GM03348 (cell line): ENCODE measurements at places on chromosomes 7 and 10.

- no peak for DNase-seq
Measured at GRCh38 chr7:139737221-139738100, 40.3 kb downstream of the HIPK2 start.

- peak; percentile 54 for DNase-seq
Measured at GRCh38 chr7:47314728-47315607, 266.9 kb downstream of the TNS3 start.

GRCh38 chr10:31770307-31770902, 158.2 kb downstream of the ARHGAP12 start:
- no peak for DNase-seq

DNA sequence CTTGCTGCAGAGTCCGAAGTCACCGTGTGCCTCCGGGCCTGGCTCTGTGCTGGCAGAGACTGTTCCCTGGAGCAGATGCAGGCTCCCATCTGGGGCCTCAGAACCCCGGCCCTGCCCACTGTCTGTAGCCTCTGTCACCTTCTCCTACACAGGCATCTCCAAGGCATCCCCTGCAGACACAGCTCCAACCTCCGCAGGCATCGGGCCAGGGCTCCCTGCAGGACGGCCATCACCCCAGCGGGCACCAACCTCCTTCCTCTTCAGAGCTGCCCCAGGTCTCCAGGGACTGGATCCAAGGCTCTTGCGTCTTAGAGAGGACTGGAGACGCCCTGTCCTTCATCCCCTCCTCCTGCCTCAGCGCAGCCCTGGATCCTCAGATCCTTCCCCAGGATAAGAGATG, 69.9 kb upstream of the MYL10 start:
- no peak for DNase-seq

DNA sequence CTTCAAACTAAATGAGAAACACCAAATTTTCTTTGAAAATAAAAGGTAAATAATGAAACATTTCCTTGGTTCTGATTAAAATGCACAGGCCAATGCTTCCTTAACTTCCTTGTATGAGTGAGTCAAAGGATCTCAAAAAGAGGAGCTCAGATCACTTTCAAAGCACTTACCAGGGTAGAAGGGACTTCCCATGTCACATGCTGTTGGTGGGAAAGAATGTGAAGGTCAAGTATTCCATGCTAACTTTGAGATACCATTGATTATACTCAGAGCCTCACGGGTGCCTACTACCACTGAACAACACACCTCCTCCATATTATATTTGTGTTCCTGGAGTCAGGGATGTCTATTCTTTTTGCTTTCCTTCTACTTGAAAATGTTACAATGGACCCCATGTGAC, 233.5 kb upstream of the KIAA1217 start:
- no peak for DNase-seq

DNA sequence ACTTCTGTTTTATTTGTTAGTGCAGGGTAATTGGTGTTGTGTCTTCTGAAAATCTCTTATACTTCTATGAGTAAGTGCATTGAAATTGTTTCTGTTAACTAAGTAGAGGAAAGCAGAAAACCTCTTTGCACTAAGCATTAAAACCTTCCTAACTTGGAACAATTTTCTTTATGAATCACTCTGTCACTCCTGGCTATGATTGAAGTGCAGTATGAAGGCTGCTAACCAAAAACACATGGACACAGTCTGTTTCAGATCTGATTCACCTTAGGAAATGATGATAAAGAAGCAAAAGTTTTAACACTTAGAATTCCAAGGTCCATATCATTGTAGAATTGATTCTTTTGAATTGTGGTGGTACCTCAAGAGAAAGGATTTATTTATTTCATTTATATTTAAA, 41.9 kb downstream of the MET start:
- peak; percentile 48 for DNase-seq

DNA sequence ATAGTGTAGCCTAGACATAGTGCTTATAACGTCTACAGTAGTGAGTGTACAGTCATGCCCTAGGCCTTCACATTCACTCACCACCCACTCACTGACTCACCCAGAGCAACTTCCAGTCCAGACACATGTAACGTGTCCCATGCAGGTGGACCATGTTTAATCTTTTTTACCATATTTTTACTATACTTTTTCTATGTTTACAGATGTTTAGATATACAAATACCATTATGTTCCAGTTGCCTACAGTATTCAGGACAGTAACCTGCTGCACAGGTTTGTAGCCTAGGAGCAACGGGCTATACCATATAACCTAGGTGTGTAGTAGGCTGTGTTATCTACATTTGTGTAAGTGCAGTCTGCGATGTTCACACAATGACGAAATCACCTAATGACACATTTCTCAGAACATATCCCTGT, 11.0 kb downstream of the MPP7 start:
- DNase-seq, result peak; percentile 74

DNA sequence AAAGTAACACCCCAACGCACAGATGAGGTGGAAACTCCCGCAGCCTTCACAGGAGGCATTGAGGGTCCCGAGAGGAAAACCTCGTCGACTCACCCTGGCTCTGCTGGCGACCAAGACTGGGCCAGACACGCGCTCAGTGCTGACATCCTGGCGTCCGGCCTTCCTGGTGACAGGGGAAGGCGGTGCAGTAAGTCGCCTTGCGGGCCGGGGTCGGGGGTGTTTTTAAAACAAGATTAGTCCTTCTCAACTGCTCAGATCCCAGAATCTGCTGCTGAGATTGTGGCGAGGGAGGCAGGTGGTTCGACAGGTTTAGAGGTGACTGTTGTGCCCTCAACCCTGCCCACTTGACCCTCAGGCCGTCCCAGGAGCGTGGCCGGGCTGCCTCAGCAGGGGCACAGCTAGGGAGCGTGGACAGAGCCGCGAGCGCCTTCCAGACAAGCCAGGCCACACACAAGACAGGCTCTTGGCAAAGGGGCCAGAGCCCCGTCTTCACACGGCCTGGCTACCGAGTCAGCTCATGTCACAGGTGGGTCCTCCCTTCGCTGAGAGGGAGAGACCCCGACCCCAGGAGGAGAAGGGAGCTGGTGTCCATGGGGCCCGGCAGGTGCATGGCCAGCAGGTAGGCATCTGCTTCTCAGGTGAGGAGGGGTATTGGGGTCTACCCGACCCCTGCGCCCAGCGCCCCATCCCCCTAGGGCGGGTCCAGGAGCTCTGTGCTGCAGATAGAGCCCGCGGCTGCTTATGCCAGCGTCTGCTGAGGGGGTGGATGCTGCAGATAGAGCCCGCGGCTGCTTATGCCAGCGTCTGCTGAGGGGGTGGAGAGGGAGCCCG, 81.6 kb downstream of the DNAJB6 start:
- DNase-seq, result no peak

GRCh38 chr7:109235316-109235715, 665.6 kb downstream of the DNAJB9 start:
- no peak for DNase-seq

DNA sequence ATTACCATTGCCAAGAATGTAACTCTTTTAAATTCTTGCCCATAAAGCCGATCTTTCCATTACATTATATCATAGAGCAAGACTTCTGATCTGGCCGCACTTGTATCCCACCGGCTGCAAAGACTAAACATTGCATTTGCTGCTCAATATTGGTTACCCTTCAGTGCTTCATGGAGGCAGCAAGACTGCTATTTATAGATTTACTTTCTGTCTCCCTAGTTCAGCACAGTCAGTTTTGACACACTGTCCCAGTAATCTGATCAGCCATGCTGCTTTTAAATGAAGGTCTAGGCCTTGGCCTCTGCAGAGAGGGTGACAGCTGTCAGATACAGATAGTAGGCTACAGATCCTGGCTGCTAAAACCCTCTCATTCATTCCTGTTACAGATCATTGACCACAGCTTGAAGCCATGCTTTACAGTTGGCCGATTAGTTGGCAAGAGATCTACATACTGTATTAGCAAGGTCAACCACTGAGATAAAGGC, 562.6 kb upstream of the GALNT17 start:
- DNase-seq, result no peak

- DNase-seq, result no peak
Measured at GRCh38 chr7:73343671-73344380, 15.9 kb downstream of the FKBP6 start.

GRCh38 chr7:125241548-125241947, 311.9 kb upstream of the POT1 start:
- no peak for DNase-seq

GRCh38 chr7:80732630-80733029, 94.2 kb downstream of the CD36 start:
- DNase-seq, result no peak

DNA sequence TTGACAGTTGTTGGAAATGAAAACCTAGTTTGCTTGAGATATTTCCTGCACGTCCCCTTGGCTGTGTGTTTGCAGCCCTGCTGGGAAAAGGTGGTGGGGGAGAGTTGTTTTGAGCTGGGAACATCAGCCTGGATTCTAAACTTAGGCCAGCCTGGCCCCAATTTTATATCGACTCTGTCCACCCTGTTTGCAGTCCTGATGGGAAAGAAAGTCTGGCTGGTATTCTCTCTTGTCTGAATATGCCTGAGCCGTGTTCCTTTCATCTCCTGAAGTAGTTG, 178.7 kb downstream of the CCDC3 start:
- no peak for DNase-seq

GRCh38 chr7:118949031-118949430, 724.5 kb downstream of the ANKRD7 start:
- DNase-seq, result no peak

DNA sequence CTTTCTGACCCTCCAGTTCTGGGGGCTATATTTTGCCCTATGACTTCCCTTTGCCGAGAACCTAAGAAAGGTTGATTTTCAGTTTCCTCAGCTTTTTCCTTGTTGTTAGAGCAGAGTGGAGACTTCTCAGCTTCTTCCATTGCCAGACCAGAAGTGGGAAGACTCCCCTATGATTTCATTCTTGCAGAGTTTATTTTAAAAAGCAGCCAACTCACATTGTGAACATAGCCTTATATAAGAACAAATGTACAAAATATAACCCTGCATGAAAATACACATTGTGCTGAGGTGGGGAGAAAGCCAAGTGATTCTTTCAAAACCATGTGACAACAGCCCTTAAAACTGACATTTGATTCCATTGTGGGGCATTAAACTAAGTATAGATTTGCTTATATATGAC, 33.8 kb upstream of the FZD8 start:
- DNase-seq, result no peak

- no peak for DNase-seq
Measured at GRCh38 chr7:15345216-15345615, 216.6 kb downstream of the AGMO start.

- DNase-seq, result no peak
Measured at GRCh38 chr10:127813290-127813689, 76.3 kb downstream of the FOXI2 start.

GRCh38 chr7:115682507-115682906, 348.1 kb downstream of the TFEC start:
- no peak for DNase-seq

DNA sequence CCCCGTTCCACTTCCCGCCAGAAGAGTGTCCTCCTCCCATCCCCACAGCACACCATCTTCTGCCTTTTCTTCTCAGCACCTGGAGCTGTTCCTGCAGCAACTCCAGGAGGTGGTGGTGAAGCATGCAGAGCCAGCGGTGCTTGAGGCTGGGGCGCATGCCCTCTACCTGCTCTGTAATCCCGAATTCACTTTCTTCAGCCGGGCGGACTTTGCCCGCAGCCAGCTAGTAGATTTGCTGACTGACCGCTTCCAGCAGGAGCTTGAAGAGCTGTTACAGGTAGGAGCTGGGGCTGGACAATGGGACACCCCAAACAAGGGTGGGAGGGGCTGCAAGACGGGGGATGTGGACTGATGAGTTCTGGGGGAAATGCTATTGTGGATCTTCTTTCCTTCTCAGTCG, 19.1 kb upstream of the PVRIG start:
- DNase-seq, result no peak

- DNase-seq, result no peak
Measured at GRCh38 chr7:129390314-129390713, 43.9 kb upstream of the STRIP2 start.

- DNase-seq, result no peak
Measured at GRCh38 chr7:101502466-101503098, 126.5 kb downstream of the MYL10 start.

DNA sequence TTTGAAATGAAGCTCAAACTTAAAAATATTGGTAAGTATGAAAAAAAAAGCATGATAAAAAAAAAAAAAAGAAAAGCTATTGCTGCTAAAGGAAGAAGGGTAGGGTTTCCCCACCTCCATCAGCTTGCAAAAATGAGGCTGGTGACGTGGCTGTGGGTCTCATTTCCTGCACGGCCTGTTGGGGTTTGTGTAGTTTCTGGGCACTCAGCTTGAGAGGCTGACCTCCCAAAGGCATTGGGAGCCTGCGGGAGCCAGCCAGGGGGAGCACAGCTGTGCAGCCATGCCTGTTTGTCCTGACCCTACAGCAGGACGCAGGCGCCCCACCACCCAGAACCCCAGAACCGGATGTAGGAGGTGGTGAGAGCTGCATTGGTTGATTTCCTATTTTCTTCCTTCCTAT, 48.8 kb upstream of the CARD11 start:
- DNase-seq, result no peak

GRCh38 chr10:118423800-118424442, 81.8 kb upstream of the FAM204A start:
- peak; percentile 85 for DNase-seq

DNA sequence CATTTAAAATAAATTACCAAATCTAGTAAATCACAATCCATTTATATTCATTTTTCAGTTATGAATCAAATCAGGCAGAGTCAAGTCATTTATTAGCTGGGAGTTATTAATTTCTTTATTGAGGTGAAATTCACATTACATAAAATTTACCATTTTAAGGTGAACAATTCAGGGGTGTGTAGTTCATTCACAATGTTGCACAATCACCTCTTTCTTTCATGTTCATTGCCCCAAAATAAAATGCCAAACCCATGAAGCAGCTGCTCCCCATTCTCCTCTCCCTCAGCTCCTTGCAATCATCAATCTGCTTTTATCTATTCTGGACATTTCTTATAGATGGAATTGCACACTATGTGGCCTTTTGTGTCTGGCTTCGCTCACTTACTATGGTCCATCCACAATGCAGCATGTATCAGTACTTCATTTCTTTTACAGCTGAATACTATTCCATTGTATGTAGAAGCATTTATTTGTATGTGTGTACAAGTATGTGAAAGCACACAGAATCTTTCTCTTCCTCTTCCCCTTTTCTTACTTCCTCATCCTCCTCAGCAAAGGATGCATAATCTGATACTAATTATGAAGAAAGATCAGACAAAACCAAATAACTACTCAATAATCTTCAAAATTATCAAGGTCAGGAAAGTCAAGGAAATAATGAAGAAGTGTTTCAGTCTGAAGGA, 60.6 kb downstream of the LMBR1 start:
- DNase-seq, result no peak
